ENCODE measurements at places on chromosomes 2 and 18.

GRCh38 chr2:217958884-217959225 is 43.9 kb downstream of the TNS1 start:
- no peak for DNase-seq

GRCh38 chr2:64853306-64853705 is 135.9 kb upstream of the SLC1A4 start:
- no peak for DNase-seq

DNA sequence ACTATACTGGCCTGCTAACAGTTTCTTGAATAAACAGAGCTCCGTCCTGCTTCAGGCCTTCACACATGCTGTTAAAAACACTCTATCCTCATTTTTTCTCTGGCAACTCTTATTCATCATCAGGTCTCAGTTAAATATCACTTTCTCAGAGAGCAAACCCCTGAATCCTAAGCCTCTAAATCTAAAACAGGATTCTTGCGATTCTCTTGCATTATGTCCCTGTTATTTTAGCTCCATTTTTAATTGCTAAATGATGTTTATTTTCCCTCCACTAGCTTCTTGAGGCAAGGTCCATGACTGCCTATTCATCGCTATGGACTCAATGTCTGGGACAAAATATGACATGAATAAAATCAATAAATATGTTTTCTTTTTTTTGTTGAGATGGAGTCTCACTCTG is 190.7 kb upstream of the SMAD7 start:
- DNase-seq = no peak

DNA sequence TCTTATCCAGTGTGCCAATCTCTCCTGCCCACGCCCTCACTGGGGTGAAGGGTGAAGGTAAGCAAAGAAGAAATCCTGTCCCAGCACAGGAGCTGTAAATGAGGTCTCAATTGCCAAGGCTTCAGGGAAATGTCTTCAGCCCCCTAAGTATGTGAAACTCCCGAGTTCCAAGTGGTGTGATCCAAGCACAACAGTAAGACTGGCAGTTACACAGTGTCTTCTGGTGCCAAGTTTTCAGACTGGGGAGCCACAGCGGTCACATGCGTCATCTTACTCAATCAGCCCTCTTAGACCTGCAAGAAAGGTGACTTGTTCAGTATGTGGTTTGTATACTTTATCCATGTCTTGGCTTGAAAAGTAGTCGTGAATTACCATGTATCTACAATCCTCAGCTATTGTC is 55.0 kb upstream of the SPRED2 start:
- DNase-seq = no peak

DNA sequence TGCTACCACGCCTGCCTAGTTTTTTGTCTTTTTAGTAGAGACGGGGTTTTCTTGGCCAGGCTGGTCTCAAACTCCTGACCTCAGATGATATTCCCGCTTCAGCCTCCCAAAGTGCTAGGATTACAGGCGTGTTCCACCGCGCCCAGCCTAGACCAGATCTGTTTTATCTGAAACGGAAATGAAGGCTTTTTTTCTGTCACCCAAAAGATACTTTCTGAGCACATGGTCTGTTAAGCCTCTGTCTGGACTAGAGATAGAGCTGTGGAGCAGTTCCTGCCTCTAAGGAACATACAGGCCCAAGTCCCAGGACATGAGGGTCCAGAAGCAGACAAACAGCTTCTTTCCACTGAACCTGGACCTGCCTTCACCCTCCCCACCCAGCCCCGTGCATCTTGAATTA is 43.6 kb upstream of the PTMA start:
- no peak for DNase-seq

- no peak for DNase-seq
Measured at GRCh38 chr2:168430431-168430830, 25.6 kb upstream of the CERS6 start.

DNA sequence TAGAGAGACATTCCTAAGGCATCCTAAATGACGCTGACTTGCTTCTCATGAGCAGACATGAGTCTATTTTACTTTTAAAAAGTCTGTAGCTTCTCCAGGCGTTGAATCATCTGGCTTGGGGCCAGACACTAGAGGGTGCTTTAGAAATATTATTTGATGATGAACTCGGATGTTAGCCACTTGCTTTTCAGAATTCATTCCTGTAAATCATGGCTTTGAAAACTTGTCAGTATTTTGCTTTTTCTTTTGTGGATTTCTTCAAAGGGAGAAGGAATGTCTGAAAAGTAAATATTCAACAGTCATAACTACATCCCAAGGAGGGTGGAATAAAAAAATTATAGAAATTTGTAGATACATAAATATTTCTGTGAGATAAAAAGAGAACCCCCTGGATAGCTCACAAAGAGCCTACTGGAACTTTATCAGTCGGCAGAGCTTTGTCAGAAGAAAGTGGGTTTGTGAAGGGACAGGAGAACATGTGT is 370.8 kb downstream of the OSR1 start:
- no peak for DNase-seq

- DNase-seq = no peak
Measured at GRCh38 chr2:13015532-13016320, 299.0 kb downstream of the TRIB2 start.

GRCh38 chr18:57961876-57962505 is 82.0 kb upstream of the NEDD4L start:
- DNase-seq = no peak

- no peak for DNase-seq
Measured at GRCh38 chr2:238174291-238174690, 15.5 kb downstream of the ERFE start.

- DNase-seq = no peak
Measured at GRCh38 chr2:164430166-164430783, 191.0 kb downstream of the GRB14 start.

DNA sequence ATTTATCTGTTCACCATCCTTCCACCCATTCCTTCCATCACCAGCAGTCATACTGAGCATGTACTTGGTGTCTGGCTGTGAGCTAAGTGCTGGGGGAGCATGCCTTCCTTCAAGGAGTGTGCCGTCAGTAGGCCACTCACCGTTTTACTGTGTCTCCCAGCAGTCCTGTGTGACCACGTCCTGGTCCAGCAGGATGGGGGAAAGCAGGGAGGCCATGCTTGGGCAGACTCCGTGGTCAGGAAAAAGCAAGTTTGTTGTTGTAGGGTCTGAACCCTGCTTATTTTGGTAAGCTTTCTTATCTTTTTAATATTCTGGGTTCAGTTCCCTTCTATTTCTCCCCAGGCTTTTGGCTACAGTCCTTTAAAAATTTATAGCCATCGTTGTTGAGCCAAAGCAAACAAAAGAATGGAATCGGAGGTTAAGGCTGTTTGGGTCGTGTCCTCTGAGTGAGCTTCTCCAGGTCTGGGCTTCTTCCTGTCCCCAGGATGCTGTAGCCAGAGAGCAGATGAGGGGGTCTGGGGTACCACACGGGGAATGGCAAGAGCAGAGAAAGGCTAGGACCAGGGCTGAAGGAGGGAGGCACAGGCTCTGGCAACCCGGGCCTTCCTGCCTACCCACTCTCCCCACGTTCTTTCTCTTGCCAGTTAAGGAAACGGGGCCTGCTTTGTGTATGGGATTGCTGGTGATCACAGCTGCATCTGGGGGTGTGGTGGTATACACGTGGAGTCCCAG is 13.5 kb downstream of the SLC30A3 start:
- no peak for DNase-seq

DNA sequence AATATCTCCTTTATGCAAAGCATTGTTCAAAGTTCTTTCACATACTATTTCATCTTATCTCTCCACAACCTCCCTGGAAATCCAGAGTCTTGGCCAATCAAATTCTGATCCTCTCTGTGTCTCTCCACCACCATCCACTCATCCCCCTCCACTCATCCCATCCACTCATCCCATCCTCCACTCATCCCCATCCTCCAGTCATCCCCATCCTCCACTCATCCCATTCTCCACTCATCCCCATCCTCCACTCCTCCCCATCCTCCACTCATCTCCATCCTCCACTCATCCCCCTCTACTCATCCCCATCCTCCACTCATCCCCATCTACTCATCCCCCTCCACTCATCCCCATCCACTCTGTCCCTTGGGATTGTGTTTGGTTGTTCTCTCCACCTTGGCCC is 101.1 kb downstream of the BCL2 start:
- no peak for DNase-seq

DNA sequence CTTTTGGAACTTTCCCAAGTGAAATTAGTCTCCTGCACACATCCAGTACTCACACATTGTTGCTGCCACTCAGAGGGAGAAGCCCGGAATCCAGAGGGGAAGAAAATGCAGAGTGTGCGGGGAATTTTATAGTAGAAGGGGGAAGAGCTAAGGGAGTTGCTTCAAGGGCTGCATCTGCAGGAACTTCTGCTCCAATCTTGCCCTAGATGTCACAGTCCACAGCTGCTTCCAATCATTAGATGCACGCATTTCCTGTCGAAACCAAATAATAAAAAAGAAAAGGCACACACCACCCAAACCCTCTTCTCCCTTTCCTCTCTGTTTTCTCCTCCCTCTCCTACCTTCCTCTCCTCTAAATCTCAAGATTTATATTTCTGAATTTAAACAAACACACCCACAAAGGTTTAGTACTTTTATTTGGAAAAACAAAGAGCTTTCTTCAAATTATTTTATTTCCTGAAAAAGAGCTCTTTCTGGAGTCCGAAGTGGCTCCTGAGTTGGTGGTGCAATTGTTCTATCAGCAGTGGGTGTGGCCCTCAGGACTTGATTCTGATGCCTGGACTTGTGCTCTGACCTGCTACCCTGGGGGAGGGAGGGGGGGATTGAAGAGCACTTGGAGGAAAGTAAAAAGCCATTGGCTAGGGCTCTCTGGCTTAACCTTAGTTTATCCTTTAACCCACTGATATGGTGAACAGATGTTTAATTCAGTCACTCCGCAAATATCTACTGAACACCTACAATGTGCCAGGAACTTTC is 72.0 kb downstream of the KCNE4 start:
- DNase-seq = no peak

- no peak for DNase-seq
Measured at GRCh38 chr2:191783416-191783815, 63.5 kb downstream of the CAVIN2 start.

GRCh38 chr18:10863026-10863425 is 286.3 kb downstream of the PIEZO2 start:
- DNase-seq = no peak

GRCh38 chr2:165746501-165746900 is 47.5 kb downstream of the GALNT3 start:
- DNase-seq = no peak

- DNase-seq = no peak
Measured at GRCh38 chr2:120497261-120497977, 151.5 kb downstream of the INHBB start.

DNA sequence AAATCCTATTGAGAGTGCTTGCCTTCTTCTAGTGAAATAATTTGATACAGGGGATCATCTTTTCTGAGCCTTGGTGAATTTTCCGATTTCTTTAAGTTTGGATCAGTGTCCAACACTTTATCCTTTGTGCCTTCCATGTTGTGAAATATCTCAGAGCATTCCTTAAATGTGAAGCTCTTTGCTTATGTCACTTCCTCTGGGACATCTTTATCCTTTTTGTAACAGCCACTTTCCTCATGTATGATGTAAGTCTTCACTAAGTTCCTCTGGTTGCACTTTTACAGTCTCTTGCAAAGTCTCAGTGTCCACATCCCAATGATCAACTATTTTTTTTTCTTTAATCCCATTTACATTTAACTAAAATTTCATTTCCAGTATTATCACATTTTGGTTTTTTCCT is 254.2 kb downstream of the EN1 start:
- no peak for DNase-seq

GRCh38 chr2:100417711-100418124 is 250 bp upstream of the CHST10 start:
- no peak for DNase-seq

- DNase-seq = no peak
Measured at GRCh38 chr2:163436963-163437362, 298.8 kb downstream of the FIGN start.

Data from activated naive CD4-positive, alpha-beta T cell treated with anti-CD3 and anti-CD28 coated beads, Interleukin-2, amount 50 U/mL, for 16 hours (primary cell).